ENCODE measurements at places on chromosomes 7 and 10.

GRCh38 chr7:30062587-30062986, 34.4 kb downstream of the PLEKHA8 start:
- DNase-seq, result peak; percentile 77

DNA sequence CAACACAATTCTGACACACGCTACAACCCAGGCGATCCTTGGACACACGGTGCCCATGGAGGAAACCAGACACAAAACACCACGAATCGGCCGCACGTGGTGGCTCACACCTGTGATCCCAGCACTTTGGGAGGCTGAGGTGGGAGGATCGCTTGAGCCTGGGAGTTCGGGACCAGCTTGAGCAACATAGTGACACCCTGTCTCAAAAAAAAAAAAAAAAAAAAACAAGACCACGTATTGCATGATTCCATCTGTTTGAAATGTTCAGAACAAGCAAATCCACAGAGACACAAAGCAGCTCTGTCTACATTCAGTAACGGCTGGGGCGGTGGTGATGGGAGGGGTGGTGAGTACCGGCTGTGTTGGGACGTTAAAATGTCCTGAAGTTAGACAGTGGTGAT, 25.2 kb downstream of the ADAP1 start:
- DNase-seq, result no peak

GRCh38 chr10:124521429-124521871, 59.8 kb downstream of the LHPP start:
- no peak for DNase-seq

DNA sequence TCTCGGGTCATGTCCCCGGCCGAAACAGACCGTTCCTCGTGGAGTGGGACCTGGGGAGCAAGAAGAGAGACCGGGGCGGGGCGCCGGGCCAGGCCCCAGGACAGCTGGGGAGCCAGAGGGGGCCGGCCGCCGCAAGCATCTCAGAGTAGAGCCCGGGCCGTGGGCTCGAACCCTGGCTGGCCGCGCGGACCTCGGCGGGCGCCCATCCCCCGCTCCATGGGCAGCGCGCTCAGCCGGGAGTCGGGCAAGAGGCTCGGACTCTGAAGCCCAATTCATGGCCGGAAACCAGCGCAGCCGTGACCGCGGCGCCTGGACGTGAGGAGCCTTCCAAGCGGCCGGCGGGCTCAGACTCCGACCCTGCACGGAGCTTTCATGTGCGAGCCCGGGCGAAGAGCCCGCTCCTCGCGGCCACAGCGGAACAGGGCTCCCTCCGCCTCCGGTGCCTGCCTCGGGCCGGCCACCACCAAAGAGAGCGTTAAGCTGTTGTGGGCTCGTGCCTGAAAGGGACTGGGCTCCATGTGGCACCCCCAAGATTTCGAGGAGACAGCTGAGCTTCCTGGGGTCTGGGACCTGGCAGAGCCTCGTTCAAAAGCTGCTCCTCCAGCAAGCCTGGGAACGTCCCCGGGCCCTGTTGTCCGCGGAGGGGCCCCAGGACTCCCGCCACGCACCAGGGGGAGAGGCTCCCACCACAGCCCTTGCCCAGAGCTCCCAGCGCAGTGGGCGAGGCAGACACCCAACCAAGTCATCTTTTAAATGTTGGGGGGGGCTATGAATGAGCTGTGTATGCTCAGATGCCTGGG, 757 bp upstream of the GRID1 start:
- DNase-seq, result no peak

GRCh38 chr10:5945561-5946418, 31.6 kb downstream of the IL15RA start:
- DNase-seq, result peak; percentile 81

DNA sequence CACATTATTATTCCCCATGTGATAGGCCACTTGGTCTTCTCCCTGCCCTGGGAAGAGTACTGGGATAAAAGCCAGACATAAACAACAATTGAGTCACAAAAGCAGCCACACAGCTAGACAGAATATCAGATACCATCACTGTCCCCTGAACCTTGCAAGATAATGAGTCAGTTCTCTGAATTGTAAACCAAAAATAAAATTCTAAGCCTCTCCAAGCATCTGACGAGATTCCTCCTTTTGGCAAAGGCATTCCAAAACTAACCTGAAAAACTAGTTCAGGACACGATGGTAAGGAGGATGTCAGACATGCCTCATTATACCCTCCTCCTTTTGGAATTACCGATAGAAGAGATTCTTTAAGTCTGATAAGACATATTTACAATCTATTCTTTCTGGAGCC, 450.7 kb downstream of the HTR7 start:
- DNase-seq, result no peak

- no peak for DNase-seq
Observed at GRCh38 chr7:148589640-148590039, 926 bp upstream of the C7orf33 start.

Data from hematopoietic multipotent progenitor cell treated with erythropoietin and hydrocortisone succinate and interleukin-3 and kit ligand, for 6 days (in vitro differentiated cells).